Anterior cingulate cortex (tissue), 58 donors: ENCODE measurements at places on chromosomes 3 and 15.

DNA sequence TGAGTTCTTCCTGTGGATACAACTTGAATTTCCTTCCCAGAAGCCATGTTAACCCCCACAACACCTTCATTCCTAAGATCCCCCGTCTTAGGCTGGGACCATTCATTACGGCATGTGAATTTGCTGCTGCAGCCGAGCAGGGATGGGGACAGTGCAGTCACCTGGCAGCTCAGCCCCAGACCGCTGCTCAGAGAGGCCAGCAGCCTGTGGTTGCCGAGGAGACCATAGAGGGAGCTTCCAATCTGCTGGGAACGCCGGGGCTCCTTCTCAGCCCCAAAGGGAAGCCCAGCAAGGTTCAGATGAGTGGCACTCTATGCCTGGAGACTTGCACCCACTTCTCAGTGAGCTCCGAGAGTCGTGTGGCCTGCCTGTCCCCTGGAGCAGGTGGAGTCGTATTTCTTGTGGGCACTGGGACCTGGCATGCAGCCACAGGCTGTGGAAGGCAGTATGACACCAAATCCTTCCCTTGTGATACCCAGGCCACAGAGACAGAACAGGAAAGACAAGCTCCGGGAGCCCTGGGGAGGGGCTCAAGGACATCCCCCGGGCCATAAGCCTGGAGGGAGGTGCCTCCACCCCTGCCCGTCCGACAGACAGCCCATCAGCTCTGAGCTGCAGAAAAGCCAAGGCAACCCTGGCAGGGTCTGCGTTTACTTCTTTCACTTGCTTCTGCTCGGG is 167.3 kb downstream of the FAM43A start:
- DNase-seq: no peak

GRCh38 chr3:99172736-99173657 is 271.5 kb upstream of the DCBLD2 start:
- no peak for DNase-seq

- DNase-seq: no peak
Measured at GRCh38 chr3:14486460-14486859, 53.7 kb downstream of the GRIP2 start.

DNA sequence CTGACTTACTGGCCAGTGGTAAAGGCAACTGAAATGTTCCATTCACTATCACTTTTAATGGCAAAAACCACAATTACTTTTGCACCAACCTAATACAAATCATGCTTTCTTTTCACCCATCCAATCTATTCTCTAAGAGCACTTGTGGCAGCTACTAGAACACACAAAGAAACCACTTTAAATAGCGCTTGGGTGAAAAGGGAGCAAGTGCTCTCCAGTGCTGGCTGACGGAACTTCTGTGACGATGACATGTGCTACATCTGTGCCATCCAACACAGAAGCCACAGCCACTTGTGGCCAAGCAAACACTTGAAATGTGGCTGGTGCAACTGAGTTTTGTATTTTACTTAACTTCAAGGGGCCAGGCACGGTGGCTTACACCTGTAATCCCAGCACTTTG is 18.9 kb downstream of the SH3BP5 start:
- DNase-seq: no peak

DNA sequence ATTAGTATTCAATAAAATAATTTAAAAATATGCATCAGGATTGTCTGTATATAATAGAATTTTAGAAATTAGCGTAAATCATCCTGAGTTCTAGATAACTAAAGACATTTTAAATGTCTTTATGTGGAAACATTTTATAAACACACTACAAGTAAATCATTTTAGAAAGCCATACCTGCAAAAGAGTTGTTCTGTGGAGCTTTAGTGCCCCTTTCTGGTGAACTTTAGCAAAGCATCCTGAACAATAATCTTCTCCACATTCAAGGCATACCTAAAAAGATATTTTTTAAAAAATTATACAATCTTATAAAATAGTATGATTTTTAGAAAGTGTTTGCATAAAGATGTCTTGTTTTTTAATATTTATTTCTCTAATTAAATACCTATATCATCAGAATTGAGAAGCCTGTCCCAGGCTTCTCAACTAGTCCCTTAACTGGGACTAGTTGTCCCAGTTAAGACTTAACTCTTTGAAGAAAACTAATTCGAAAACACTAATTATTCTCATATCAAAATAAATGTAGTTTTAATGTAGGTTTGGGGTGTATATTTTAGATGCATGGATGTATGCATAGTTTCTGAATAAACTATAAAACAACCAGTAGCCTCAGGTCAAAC is 29.7 kb downstream of the ZBBX start:
- DNase-seq: no peak

DNA sequence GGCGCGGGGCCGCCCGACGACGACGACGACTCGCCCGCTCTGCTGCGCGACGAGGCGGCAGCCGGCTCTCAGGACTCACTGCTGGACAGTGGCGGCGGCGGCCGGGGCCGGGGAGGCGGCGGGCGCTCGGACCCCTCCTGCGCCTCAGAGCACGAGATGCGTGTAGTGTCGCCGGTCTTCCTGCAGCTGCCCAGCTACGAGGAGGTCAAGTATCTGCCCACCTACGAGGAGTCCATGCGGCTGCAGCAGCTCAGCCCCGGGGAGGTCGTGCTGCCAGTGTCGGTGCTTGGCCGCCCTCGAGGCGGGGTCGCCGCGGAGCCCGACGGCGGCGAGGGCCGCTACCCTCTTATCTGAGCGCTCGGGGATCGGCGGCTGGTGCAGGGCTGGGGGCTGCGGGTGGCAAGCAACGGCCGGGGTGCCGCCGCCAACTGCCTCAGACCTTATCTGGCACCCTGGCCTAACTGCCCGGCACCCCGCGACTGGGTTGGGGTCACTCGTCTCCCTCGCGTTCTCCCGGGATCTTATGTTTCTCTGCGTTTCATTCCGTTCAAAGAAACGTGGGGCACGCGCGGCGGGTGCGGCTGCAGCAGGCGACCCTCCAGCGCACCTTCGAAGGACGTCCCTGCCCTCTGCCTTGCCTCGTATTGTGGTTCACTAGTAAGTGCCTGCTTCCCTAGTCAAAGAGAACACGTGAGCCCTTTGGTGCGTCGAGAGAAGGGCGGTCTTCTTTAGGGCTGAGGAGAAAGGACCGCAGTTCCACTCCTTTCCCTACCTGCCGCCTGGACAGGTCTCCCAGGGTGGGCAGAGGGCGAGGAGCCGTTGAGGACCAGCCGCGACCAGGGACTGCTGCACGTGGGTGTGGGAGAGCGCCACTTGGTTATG is 1.0 kb downstream of the C3orf80 start:
- no peak for DNase-seq
